ENCODE measurements at places on chromosomes 16 and 17.

GRCh38 chr17:66889480-66890230, 54.7 kb downstream of the CACNG5 start:
- DNase-seq, result no peak

- peak; percentile 70 for DNase-seq
Measured at GRCh38 chr16:4488499-4488967, 12.3 kb downstream of the HMOX2 start.

- no peak for DNase-seq
Measured at GRCh38 chr17:76082326-76083251, 3.6 kb downstream of the ZACN start.

GRCh38 chr16:8512941-8513624, 77.2 kb downstream of the TMEM114 start:
- no peak for DNase-seq

DNA sequence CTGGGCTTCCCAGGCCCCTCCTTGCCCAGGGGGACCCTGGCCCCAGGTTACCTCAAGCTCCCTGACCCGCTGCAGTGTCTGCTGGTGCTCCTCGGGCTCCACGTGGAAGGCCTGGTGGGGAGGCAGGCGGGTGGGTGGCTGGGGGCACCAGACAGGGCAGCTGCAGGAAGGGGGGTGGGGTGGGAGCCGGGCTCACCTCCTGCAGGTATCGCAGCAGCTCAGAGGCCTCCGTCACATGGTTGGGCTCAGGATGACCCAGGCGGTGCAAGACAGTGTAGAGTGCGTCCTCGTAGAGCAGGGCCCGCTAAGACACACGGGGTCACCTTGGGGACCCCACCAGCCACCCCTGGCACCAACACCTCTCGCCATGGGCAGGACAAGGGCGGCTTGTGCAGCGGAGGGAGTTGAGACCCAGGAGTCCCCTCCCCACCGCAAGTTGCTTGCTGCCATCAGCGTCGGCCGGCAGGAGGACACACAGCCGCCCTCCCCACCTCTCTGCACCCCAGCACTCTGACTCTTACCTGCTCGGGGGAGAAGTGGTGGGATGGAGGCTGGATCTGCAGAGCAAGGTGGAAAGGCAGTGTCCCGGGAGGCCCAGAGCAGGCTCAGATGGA, 1.1 kb downstream of the UNC13D start:
- peak; percentile 37 for DNase-seq

DNA sequence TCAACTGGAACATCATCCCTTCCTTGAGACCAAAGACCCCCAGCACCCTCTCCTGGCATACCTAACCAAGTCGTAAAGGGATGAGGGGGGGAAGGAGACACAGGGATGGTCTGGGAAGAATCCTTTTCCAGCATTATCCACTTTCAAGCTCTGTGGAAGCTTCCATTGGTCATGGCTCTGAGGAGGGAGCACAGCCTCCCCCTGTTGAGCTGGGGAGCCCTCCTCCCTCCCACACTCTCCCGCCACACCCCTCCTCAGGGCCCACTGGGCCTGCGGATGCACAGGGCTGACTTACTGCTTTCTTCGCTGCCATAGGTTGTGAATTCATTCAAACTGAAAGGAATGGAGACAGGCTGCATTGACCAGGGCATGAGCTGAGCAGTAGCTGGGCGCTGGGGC, 12.4 kb downstream of the CSF3 start:
- no peak for DNase-seq

DNA sequence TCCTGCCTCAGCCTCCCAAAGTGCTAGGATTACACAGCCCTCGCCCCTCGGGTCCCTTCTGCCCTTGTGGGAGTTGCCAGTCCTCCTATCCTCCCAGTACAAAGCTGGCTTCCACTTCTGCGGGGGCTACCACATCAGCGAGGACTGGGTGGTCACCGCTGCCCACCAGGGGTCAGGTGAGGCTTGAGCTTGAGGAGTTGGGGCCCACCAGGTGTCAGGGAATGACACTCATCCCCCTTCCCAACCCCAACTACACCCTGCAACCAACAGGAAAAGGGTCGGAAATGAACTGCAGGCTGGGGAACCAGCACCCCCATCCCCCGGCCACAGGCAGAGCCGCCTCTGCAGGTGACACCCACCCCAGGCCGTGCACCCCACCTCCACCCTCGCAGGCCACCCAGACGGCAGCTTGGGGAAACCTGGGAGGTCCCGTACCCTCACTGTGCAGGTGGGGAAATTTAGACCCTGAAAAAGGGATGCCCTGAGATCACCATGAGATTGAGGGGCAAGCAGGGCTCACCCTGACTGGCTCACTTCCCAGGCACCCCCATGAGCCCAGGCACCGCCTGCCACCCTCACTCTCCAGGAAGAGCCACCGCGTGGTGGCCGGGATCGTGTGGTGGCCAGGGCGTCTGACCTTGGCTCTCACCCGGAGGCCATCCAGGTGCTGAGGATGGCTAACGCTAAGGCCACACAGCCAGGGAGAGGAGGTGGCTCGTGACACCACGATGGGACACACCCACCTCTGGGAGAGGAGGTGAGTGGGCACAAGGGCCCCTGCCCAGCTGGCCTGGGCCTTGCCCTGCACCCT, 8.0 kb downstream of the CTRB1 start:
- no peak for DNase-seq

GRCh38 chr17:37820313-37820994, 75.6 kb upstream of the HNF1B start:
- no peak for DNase-seq

DNA sequence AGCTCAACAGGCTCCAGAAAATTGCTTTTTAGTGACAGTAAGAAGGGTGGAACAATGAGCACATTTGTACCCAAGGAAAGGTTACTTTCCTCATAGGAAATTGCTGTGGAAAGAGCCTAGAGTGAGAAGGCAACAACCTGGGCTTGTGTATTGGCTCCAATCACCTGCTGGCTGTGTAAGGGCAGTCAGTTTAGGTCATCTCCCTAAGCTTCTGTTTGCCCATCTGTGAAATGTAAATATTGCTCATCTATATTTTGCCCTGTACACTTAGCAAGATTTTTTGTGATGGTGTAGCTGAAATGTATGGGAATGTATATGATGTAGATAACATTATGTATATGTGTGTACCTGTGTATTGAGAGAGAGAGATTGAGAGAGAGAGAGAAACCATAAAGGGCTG, 225.2 kb upstream of the MPHOSPH6 start:
- DNase-seq, result no peak

GRCh38 chr17:68621065-68621464, 19.9 kb upstream of the FAM20A start:
- DNase-seq, result no peak

DNA sequence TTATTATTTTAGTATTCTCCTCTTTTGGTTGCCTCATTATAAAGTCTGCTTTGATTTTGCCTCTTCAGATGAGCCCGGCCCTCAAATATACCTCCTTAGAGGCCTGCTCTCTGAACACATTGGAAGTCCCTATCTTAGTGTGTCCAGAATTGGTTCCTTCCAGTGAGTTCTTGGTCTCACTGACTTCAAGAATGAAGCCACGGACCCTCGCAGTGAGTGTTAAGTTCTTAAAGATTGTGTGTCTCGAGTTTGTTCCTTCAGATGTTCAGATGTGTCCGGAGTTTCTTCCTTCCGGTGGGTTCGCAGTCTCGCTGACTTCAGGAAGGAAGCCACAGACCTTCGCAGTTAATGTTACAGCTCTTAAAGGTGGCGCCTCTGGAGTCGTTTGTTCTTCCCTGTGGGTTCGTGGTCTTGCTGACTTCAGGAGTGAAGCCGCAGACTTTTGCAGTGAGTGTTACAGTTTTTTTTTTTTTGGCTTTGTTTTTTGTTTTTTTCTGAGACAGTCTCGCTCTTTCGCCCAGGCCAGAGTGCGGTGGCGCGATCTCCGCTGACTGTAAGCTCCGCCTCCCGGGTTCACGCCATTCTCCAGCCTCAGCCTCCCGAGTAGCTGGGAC, 45.8 kb upstream of the NOS2 start:
- DNase-seq, result peak; percentile 52

Measured in CD4-positive, alpha-beta T cell treated with Interleukin-21 for 1 hour (primary cell).